ENCODE measurements at places on chromosomes 12 and 14.

- no peak for DNase-seq
These were observed 238.8 kb downstream of the ANO2 start for GRCh38 chr12:5706247-5706646.

DNA sequence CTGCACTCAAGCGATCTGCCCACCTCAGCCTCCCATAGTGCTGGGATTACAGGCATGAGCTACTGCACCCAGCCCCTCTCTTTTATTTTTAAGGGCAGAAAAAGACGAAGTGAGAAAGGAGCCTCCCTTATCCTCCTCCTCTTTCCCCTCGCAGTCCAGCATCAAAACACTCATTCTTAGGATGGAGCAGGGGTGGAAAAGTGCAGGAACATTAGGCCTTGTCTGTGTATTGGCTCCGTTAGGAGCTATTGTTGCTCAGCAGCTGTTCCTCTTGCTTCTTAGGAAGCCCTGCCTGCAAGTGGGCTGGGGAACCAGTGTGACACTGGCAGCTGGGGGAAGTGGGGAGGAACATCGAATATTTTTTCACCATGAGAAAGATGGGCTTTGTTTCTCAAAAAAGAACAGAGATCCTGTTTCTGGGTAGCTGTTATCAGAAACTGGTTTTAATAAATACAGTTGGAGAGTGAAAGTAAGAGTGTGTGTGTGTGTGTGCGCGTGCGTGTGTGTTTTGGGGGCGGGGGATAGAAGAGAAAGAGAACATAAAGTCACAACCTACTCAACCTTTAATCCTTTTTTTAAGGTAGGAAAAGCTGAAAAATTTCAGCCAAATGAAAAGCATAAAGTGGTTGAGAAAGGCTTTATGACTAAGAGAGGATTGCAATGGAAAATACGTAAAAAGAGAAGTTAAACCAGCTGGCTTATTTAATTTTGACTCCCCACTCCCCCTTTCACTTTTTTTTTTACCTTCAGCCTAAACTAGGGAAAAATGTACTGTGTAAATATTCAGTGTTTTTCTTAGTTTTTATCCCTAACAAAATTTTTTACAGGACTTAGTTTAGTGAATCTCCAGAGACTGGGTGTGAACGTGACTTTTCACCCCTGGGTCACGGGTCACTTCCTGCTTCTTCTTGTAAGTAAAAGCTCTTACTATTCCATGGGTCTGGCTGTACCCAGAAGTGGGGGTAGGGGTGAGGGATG lies 197.2 kb upstream of the PLEKHG7 start:
- DNase-seq, result no peak

- DNase-seq, result no peak
These were observed 27.5 kb downstream of the HVCN1 start for GRCh38 chr12:110661337-110661972.

- DNase-seq, result no peak
These were observed 71.8 kb upstream of the BCAT1 start for GRCh38 chr12:25020621-25021243.

DNA sequence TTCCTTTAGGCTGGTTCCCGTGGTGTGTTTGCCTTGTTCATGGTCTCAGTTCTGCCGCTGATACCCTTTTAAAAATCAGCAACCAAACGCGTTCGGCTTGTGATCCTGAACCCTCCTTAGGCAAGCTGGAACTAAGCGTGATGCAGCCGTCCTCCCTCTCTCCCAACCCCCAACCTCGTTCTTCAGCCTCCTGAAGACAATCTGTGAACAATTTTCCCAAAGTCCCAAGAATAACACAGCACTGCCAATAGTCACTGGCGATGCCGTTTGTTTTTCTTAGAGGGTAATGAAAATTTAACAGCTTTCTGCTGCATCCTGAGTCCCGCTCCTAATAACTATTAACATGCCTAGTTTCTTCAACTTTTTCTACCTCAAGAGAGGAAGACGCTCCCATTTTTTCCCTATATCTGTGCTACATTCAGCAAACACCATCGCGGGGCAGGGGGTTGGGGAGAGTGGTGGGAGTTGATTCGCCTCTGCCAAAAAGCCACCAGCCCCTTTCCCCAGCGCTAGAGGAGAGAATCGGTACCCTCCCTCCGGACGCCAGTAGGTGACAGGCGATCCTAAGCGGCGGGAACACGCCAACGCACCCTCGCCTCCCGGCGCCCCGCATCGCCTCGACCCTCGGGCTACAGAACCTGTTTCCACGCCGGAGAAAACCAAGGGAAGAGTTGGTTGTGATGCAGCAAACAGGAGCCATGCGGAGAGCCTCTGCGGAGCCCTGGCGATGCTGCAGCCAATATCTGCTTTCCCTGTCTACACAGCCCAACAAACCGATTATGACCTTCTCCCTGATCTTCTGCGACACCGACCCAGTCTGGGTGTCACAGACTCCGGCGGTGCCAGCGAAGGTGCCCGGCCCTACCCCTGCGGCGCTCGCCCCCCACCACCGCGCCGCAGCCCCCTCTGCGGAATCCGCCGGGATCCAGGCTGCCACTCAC lies 752 bp downstream of the PRICKLE1 start:
- DNase-seq, result no peak

DNA sequence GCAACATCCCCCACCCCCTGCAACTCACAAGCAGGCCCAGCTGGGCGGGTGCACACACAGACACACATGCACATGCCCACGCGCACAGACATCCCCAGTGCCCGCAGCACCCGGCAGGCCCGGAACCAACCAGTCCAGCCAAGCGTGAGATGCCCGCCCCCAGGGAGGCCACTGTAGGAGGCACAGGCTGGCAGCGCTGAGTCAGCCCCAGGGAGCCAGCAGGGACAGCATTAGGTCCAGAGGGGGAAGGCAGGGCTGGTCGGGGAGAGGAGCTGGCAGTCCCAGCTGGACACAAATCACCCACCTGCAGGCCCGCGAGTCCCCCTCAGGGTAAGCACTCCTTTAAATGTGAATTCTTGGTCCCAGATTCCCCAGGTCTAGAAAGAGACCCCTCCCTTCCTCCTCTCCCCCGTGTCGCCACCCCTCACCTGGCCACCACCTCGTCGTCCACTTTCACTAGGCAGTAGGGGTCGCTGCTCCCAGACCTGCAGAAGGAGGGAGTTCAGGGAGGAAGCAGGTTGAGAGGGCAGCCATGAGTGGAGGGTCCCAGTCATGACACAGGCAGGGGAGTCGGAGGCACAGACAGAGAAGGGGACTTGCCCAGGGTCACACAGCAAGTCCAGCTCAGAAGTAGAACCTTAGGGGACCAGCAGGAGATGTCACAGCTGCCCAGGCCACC lies 5.0 kb downstream of the RASAL1 start:
- no peak for DNase-seq

DNA sequence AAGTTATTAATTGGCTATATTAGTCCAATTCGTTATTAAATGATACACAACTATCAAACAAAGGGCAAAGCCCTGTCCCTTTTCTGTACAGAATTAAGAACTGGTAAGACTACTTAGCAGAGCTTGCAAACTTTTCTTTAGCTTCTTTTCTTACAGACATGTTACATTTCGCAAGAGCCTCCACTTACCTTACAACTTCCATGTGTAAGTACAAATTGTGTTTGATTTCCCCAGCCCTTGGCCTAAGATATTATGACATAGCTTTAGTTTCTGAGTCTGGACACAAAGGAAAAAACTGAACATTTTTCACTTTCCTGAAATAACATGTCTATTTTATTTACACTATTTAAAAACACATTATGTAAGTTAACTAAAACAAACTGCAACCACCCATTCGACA lies 1.7 kb downstream of the ATF7 start:
- no peak for DNase-seq

All from keratinocyte (primary cell).